ENCODE measurements at places on chromosomes 11 and 22.

GRCh38 chr22:43543522-43544288, 131.9 kb downstream of the MPPED1 start:
- no peak for DNase-seq

- peak; percentile 2 for DNase-seq
These were observed 177.6 kb downstream of the IGLL1 start for GRCh38 chr22:23402275-23403151.

- DNase-seq = no peak
These were observed 51.5 kb upstream of the PHF21B start for GRCh38 chr22:45061332-45061731.

DNA sequence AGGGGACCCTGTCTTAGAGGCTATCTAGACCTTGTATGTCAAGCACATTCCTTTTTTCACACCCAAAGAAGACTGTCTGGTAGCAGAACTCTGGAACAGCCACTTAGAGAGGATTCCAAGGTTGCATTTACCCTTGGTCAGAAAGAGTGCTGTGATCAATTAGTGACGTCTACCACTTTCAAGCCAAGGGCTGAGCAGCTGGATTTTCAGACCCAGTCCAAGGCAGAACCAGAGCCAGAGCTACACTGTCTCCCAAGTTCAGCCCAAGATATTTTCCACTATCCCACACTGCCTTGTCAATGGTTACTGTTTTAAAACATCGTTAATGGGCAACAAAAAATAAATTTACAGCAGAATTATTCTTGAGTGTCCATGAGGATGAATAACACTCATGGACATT, 24.0 kb downstream of the ABCC8 start:
- no peak for DNase-seq

Measured in stimulated activated CD8-positive, alpha-beta memory T cell treated with anti-CD3 and anti-CD28 coated beads, Interleukin-15, amount 100 ng/mL, for 1 hour (primary cell).